GM04503 (cell line): ENCODE measurements at places on chromosomes 2 and 18.
A peak's percentile ranks its signal among the peaks of the same experiment; 100 is the strongest.

DNA sequence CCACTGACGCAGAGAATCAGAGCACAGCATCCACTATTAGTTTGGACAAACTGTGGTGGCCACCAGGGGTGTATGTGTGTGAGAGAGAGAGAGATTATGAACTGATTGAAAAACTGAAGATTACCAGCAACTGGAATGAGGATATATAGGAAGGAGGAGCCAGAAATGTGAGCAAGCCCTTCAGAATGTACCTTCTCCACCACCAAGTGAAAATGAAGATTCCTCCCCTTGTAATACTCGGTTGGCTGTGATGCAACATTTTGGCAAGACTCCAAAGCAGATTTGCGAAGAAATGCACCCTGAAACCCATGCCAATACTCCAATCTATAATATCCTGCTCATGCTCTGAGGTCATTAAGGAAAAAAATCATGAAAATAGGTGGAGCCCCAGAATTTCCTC, 121.2 kb upstream of the SLC35G4 start:
- no peak for DNase-seq

DNA sequence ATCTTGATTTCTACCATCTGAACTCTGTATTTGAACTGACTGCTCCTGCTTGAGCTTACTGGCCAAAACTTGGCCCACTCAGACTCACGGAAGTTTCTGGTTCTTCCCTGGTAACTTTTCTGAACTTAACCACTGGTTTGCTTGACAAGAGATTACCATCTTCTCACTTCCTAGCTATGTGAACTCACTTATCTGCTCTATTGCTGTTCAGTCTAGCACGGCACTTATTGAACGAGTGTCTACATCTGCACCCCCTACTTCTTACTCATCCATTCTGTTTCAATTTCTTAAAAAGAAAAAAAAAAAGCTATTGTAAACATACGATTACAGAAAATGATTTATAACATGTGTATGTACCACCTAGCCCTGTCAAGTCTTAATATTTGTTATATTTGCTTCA, 9.0 kb downstream of the CKAP2L start:
- DNase-seq, result no peak

GRCh38 chr2:118974103-118974993, 32.4 kb downstream of the MARCO start:
- DNase-seq, result peak; percentile 39

DNA sequence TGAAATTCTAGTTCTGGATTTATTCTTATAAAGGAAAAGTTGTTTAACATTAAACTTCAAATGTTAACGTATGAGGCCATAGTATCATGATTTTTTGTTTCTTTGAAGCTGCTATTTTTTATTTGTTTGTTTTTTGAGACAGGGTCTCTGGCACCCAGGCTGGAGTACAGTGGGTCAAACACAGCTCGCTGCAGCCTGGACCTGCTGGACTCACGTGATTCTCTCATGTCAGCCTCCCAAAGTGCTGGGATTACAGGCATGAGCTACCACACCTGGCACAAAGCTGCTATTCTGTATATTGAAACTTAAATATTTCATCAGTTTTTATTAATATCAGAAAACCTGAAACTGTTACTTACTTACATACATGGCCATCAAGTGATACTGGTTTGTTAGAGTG, 89.5 kb upstream of the RPRM start:
- no peak for DNase-seq

- no peak for DNase-seq
Measured at GRCh38 chr2:64944484-64944883, 44.7 kb upstream of the SLC1A4 start.

DNA sequence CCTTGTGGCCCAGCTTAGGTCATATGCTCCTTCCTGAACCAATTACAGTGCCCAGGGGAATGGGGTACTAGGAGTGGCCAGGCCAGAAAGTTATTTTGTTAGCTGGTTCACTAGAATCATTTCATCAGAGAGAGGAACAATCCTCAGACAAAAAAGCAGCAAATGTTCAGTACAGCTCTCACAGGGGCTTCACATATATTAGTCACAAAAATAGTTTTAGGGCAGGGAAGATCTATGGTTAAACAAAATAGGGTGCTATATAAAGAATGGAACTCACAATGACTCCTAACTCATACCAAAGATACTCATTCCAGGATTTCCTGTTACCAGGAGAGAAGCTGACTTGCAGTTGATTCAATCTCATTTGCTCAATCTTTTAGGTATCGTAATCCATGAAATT, 71.0 kb downstream of the CWC22 start:
- no peak for DNase-seq

GRCh38 chr2:96131152-96131812, 7.0 kb downstream of the ASTL start:
- no peak for DNase-seq

- DNase-seq, result no peak
Measured at GRCh38 chr18:23712445-23712844, 23.2 kb downstream of the LAMA3 start.

DNA sequence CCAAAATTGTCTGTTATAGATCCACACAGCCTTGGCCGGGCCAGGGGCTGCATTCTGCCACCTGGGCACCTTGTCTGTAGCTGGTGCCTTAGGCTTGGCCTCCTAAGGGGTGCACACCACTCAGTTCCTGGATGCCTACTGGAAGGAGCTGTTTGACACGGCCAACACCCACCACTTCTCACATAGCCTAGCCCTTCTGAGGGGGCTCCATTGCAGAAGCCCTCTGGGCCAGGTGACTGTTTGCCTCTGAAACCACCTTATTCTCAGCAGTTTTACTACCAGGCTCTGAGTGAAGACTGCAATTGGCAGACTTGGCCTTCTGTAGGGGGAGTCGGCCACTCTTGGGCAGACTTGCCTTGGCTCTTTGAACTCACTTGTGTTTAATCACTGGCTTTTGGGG, 39.5 kb downstream of the EPHA4 start:
- DNase-seq, result no peak

DNA sequence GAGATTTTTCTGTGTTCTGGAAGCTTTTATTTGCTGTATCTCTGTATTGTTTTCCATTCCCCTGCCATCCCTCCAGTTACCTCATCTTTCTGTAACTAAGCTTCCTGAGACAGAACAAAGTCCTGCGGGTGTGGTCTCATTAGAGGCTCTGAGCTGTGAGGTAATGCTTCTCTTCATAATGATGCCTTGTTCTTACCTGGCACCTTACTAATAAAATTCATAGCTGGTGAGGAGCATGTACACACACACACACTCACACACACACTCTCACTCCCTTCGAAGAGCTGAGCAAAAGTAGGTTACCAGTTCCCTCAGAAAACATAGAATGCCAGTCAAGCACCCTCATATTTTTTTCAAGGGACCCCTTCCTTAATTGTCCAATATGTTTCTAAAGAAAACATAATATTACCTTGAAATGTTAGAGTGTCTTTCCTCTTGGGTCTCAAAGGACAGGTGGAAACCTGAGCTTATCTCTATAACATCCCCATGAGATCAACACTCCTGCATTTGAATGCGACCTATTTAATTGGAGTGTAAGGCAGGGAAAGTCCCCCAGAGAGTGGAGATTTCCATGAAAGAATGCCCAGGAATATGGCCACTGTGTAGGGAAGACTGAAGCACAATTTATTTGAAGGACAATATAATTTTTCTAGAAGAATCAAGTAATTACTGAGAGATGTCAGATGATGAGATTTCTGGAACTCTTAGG, 161.6 kb upstream of the NCK2 start:
- DNase-seq, result no peak

- DNase-seq, result no peak
Measured at GRCh38 chr2:11767779-11768178, 21.3 kb downstream of the LPIN1 start.

DNA sequence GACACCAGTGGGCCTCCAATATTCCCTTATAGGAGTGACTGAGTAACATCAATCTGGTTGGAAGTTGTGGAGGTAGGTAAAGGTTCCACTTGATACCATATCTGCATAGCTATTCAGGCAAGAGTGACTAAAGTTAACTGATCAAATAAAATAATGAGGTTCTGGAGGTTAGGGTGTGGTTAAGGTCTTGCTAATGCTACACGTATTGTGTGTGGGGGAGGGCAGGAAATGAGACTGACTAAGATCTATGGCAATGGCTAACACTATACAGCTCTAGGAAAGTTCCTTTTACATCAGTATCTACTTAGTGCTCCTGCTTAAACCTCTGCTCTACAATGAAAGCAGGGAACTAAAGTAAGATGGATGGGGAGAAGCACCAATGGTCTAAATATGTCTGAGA, 149.1 kb upstream of the MGAT5 start:
- no peak for DNase-seq
